SK-N-MC (cell line): ENCODE measurements at places on chromosomes 2 and 18.

DNA sequence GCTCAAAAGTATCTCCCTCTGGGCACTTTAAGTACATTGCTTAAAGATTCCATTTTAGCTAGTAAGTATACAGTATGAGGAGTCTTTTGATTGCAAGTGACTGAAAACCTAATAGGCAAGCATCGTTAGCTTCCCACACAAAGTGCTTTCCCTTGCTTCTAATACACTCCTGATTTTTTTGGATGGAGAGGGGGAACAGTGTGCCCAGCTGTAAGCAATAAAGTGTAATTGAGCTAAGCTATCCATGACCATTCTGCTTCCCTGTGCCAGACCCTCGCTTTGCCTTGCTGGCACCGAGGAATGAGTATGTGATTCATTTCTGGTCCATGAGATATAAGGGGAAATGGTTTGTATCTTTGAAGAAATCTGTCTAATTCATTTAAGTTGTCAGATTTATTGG, 3.8 kb upstream of the ZNF24 start:
- DNase-seq: no peak

DNA sequence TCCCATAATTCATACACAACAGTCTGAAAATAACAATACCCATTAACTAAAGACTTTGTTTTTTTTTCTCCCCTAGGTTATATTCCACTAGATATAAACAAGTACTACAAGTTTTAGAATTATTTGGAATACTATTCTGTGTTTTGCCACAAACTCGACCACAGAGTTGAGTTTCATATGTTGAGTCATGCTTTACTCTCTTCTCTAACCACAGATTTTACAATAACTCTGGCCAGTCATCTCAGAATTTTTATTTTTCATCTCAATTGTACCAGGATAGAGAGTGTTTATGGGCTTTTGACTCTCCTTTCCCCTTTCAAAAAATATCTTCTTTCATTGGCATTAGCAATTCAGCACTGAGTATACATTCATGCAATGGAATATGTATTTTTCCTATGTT, 348.7 kb upstream of the GALNT5 start:
- DNase-seq: no peak

- no peak for DNase-seq
Measured at GRCh38 chr2:10721396-10722251, at the start of gene ATP6V1C2. ATP6V1C2 (plus strand) TSS chr2:10721630; CDS start chr2:10722850, 1,220 bp downstream.

- no peak for DNase-seq
Measured at GRCh38 chr2:138501425-138502254, at the start of gene SPOPL. SPOPL (plus strand) TSS chr2:138501770; CDS start chr2:138550217, 48,447 bp downstream.

DNA sequence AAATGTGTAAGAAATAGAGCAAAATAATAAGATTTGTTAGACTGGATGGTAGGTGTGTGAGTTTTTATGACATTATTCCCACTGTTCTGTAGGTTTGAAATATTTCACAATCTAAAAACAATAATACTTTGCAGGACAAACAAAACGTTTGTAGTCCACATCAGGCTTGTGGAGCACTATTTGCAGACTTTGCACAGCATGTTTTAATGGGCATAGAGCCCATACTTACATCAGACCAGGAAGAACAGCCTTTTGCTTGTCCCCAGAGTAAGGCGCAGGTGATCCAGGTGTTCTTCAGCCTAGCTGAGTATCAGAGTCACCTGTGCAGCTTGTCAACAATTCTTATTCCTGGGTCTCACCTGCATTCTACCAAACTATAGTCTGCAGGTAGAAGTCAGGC, 9.1 kb upstream of the STK39 start:
- no peak for DNase-seq

GRCh38 chr2:176383836-176384442, 114.7 kb downstream of the MTX2 start:
- DNase-seq: no peak

GRCh38 chr2:74735009-74735408, 81.0 kb downstream of the SEMA4F start:
- DNase-seq: no peak

GRCh38 chr2:45452866-45453265, 158.2 kb downstream of the SRBD1 start:
- DNase-seq: no peak

DNA sequence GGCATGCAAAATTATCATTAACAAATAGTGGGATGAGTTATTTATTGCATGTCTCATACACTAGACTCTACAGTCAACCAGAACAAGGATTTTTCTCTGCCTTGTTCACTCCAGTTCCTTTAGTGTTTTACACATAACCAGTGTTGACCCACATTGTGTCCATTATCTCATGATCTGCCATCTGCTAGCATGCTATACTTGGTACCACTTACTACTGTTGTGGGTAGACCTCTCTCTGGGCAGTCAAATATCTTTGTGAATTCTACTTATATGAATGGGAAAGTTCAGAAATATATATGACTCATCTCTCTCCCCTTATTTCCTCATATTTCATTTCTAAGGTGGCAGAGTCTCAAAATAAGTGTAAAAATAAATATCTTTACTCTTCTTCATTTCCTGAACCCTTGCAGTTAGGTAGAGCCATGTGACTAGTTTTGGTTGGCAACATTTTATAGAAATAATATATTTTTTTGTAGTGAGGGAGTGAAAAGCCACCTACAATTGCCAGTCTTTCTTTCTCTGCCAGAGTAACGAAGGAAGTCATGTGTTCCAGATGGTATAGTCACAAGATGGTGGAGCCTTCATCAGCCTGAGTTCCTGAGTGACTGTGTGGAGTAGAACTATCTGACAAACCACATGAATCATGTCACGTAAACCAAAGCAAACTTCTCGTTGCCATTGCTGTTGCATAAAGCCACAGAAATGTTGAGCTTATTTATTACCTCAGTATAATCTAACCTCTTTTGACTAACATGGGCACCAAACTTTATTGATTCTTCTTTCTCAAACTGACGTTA, 704.0 kb downstream of the RNF144A start:
- no peak for DNase-seq

DNA sequence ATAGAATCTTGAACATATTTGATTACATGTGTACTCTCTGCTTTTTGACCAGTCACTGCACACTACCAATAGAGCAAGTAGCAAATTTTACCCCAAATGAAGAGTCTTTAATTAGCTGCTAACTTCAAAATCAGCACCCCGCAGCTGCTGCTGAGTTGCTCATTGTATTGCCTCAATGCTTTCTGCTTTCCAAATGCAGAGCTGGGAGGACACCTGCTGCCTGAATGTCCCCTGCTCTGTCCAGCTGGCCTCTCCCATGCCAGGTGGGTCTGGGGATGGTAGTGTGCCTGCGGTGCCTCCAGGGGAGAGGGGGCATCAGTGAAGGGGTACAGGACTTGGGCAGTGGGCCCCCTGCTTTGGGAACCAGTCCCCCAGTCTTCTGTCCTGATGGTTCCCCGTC, 184.8 kb downstream of the PRKCE start:
- no peak for DNase-seq

DNA sequence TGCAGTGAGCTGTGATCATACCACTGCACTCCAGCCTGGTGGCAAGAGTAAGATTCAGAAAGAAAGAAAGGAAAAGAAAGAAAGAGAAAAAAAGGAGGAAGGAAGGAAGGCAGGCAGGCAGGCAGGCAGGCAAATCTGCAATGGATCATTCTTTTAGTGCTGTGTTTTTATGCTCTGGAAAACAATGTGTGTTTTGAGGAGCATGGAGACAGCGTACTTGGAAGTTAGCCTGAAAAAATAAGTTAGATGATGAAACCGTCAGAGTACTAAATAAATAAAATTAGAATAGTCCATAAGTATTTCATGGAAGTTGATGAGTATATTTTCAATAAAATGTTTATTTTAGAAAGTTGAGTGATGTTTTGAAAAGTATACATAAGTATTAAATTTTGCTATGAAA, 366.4 kb upstream of the CDH20 start:
- no peak for DNase-seq

- DNase-seq: no peak
Measured at GRCh38 chr18:63956755-63957154, 7.7 kb downstream of the HMSD start.

- DNase-seq: no peak
Measured at GRCh38 chr2:12005886-12006681, 259.7 kb downstream of the LPIN1 start.

DNA sequence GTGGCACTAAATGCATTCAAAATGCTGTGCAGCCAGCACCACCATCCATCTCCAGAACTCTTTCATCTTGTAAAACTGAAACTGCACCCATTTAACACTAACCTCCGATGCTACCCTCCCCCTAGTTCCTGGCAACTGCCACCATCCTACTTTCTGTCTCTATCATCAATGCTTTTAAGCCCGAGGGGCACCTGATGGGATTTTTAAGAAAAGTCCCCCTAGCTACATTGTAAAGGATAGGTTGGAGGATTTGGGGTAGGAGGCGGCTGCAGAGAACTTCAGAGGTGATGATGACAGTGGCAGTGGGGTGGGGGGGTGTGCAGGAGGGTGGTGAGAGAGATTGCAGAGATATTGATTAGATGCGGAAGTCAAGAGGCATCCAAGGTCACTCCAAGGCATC, 10.8 kb upstream of the YWHAQ start:
- DNase-seq: no peak

GRCh38 chr2:17148407-17149145, 369.7 kb downstream of the RAD51AP2 start:
- DNase-seq: no peak
